ENCODE measurements at places on chromosomes 1 and 21. TPM values are rescaled to one million over a fixed set of nuclear protein-coding genes. Genes with fewer than 3 reads are reported as not detected.

The OR6N1 gene
- polyA plus RNA-seq = not detected

The GRHL3 gene
- 0.22 TPM for polyA plus RNA-seq

GRCh38 chr1:22688466-22688865 lies 22.2 kb upstream of the EPHB2 start:
- DNase-seq = no peak

- no peak for DNase-seq
Observed at GRCh38 chr1:205929496-205930194, 13.6 kb downstream of the SLC26A9 start.
